ENCODE measurements at places on chromosomes 2 and 18. TPM values are rescaled to one million over a fixed set of nuclear protein-coding genes. Genes with fewer than 3 reads are reported as not detected.

DNA sequence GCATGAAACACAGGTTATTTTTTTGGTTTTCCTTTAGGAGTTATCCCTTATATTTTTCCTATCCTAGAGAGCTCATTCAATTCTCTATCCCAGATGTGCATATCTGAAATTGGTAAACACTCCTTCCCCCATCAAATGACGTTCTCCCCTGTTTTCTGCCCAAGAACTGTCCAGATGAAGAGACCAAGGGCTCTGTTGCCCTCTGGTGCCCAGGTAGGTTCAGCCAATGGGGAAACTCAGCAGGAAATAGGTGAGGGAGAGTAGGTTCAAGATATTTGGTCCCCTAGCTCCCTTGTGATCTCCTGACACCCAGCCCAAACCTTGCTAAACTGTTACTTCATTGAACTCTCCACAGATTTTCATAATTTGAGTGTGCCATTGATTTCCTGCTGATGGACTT is 14.1 kb upstream of the INO80C start:
- no peak for DNase-seq

- peak; percentile 67 for DNase-seq
Observed at GRCh38 chr2:85772019-85772745, 18.4 kb downstream of the ATOH8 start.

GRCh38 chr2:224038049-224038829 is 847 bp downstream of the SERPINE2 start:
- no peak for DNase-seq

DNA sequence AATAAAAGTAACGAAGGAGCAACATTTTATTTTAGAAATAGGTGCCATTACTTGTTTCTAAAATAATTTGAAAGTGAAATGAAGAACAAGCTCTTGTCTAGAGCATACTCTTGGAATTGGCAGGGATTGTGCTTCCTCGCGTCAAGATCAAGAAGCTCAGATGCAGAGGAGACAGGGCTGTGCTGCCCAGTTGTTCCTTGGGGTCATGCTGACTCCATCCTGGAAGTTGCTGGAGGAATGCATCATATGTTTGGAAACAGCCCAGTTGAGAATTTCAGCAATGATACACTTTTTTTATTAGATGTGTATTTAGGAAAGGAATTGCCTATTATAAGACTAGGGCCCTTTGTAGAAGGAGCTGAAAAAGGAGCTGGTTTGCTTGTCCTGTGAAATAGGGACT is 17.2 kb downstream of the LTBP1 start:
- DNase-seq, result no peak

- DNase-seq, result no peak
Observed at GRCh38 chr2:99605036-99605435, 115.2 kb upstream of the REV1 start.

DNA sequence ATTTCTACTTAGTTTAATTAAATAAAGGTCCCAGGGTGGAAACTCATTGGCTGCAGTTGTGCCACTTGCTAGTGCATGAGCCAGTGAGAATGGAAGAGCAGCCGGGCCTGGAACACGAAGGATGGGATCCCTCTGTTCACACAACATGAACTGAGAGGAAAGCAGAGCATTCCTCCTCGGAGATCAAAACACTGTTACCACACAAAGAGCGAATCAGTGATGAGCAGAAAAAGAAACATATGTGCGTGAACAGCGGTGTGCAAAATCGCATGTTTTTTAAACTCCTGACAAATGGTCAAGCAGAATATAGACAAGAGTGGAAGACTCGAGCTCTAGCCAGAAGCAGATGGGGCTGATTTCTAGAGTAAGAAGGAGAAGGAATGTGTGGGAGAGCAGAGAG is 28.4 kb upstream of the ANKRD44 start:
- DNase-seq, result no peak

GRCh38 chr2:1915196-1915595 is 170.9 kb upstream of the PXDN start:
- DNase-seq, result no peak

DNA sequence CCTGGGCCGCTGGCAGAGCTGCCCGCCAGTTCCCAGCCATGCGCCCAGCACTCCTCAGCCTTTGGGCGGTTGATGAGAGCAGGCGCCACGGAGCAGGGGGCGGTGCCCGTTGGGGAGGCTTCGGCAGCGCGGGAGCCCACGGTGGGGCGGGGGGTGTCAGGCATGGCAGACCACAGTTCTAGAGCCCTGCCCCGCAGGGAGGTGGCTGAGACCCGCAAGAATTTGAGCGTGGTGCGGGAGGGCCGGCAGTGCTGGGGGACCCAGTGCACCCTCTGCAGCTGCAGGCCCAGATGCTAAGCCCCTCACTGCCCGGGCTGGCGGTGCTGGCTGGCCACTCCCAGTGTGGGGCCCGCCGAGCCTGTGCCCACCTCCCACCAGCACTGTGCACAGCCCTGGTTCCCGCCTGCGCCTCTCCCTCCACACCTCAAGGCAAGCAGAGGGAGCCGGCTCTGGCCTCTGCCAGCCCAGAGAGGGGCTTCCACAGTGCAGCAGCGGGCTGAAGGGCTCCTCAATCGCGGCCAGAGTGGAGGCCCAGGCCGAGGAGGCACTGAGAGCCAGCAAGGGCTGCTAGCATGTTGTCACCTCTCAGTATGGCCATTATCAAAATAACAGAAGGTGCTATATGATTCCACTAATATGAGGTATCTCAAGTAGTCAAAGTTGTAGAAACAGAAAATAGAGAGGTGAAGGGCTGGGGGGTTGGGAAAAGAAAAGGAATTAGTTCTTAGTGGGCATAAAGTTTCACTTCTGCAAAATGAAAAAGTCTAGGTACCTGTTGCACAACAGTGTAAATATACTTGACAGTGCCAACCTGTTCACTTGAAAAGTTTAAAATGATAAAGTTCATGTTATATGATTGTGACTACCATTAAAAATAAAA is 72.3 kb downstream of the SH3YL1 start:
- no peak for DNase-seq

- no peak for DNase-seq
Observed at GRCh38 chr2:79985145-79985544, 319.4 kb downstream of the LRRTM1 start.

DNA sequence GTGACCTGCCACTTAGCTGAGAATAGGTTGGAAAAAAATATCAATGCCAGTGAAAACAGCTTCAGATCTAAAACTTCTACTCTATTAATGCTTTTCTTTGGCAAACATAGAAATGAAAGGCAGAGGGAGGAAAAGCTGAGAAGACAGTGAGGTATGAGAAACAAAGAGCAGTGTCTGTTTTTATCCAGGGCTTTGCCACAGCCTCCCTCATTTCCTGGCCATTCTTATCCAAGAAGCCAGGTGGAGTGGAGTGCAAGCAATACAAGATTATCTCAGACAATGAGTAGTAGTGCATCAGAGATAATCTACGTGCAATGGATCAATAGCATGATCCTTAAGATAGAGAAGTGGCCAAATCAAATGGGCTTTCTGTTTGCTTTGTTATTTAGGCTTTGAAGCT is 808.7 kb upstream of the PIK3C3 start:
- DNase-seq, result no peak

- DNase-seq, result no peak
Observed at GRCh38 chr2:235463893-235464292, 29.9 kb upstream of the AGAP1 start.

The ZNF385B gene
- 0.69 TPM for total RNA-seq

The TDRD15 gene
- total RNA-seq, result not detected

The SLC38A11 gene
- total RNA-seq, result not detected

Data from epithelial cell of proximal tubule (primary cell).